ENCODE measurements at places on chromosomes 6 and 20.

- no peak for DNase-seq
Measured at GRCh38 chr20:47795214-47795907, 10.1 kb upstream of the SULF2 start.

DNA sequence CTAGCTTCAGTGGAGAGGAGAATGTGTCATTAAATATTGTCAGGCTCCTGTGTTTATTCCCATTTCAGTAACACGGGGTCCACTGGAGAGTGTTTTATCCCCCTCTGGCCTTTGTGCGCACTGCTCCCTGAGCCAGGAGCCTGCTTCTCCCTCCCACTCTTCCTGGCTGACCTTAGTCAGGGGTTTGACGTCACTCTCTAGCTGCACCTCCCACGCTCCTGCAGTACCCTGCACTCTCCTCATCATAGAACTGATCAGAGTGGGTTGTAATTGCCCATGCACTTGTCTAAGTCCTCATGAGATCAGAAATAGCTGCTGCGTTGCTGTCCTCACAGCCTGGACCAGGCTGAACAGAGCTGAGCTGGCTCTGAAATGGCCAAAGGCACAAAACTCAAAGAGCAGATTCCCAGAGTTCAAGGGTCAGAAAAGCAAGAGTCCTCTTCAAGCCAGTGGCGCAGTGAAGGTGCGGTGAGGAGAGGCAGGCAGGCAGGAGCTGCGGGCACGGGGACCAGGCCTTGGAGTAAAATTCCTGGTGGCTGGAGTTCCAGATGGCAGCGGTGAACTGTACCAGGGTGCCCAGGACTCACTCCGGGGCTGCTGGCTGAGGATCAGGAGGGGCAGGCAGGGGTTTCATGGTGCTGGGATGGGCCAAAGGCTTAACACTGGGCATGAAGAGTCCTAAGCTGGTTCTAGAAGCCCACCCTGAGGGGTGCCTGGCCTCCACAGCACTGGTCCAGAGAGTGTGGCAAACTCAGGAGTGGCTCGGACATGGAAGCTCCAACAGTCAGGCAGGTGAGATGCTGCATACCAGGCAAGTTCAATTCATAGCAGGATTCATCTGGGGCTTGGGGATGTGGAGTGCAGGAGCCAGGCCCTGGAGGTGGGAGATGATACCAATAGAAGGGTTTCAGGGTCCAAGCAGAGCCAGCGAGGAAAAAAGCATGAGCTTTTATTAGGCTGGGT lies 170.9 kb downstream of the SCP2D1 start:
- no peak for DNase-seq

DNA sequence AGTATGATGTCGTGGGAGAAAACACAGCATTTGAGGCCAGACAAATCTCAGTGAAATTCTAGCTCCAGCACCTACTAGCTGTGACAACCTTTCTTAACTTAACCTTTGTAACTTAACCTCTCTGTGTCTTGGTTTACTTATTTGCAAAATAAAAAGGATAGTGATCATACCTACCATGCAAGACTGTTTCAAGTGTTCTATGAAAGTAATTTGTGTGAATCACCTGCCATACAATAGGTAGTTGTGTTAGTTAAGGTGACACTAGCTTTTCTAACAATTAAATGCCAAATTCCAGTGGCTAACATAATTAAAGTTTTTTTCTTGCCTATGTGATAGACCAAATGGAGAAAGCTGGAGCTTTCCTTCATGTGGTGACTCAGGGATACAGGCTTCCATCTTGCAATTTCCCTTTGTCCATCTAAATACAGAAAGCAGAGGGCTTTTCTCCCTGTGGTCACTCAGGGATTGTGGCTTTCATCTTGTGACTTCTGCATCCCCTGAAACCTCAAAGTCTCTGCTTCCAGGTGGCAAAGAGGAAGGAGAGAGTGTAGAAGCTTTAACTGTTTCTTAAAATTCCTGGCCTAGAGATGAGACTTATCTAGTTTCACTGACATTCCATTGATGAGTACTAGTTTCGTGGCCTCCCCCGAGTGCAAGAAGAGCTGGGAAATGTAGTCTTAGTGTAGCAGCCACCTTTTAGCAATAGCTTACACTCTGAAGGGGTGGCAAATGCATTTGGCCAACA lies 311.4 kb downstream of the CLIC5 start:
- no peak for DNase-seq

DNA sequence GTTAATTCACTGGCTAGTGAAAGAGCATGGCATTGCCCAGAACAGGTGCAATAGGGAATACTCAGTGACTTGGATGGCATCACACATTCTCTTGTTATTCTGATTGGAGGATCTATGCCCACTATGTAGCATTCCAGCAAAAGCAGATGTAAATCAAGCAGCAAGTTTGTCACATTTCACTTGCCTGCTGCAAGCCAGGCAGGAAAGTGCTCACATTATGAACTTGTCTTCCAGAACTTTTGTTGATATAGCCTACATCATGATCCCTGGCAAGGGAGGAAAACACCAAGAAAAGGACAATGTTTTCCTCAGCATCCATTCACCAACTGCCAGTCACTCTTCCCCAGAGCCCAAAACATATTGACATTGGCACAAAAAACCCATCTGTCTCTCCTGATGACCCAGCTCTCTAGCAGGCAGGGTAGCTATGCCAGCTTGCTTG lies 77.8 kb downstream of the ARHGAP18 start:
- no peak for DNase-seq

- no peak for DNase-seq
Measured at GRCh38 chr6:43376551-43376981, 7.1 kb upstream of the ZNF318 start.

DNA sequence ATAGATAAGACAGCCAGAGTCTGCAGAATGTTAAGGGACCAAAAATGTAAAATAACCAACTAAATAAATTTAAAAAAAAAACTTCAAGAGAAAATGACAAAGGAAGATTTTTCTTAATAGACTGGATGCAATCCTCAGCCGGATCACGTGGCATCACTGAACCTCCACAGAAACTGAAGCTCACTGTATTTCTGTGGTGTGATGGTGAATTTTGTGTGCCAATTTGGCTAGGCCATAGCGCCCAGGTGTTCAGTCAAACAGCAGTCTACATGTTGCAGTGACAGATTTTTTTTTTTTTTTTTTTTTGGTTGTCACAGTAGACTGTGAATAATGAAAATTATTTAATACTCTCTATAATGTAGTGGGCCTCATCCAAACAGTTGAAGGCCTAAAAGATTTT lies 95.5 kb downstream of the ARHGAP18 start:
- DNase-seq = no peak

GRCh38 chr6:114342086-114342825 lies 567 bp downstream of the HS3ST5 start:
- DNase-seq = peak; percentile 70

DNA sequence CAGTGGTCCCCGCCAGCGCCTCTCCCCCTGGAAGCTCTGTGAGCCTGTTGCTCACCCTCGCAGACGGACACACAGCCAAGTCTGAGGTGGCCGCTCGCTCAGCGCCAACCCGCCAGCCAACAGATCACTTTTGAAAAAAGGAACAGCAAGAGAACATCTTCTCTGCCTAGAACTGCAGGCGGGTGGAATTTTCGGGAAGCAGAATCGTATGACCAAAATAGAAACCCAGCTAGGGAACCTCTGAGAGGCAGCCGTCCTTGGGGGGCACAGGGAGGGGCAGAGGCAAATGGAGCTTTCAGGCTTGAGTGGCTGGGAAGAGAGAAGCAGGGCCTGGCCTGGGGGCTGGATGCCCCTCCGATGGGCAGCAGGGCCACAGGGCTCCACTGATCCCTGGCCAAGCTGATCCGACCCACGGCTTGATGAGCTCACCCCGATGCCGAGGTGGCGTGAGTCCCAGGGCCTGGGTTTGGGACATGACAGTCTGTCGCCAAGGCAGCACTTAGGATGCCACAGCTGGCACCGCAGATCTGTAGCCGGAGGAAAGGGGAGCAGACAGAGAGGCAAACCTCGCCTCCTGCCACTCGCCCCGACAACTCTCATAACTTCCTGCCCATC lies 9.8 kb downstream of the NFATC2 start:
- DNase-seq = no peak

DNA sequence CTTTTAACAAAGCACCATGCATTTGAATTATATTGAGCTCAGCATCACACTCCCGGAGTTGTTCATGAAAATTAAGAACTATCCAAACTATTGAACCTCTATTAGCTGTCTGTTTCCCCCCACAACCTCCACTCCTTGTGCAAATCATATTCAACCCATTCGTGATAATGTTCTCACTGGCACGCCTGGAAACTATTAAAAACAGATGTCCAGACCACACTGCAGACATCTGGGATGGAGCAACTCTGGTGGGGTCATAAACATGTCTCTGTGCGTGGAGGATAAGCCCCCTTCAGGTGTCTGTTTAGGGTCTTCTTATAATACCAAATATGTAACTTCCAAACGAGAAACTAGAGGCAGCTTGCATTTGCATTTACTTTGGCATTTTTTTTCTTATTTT lies 193.7 kb downstream of the TFAP2A start:
- no peak for DNase-seq

DNA sequence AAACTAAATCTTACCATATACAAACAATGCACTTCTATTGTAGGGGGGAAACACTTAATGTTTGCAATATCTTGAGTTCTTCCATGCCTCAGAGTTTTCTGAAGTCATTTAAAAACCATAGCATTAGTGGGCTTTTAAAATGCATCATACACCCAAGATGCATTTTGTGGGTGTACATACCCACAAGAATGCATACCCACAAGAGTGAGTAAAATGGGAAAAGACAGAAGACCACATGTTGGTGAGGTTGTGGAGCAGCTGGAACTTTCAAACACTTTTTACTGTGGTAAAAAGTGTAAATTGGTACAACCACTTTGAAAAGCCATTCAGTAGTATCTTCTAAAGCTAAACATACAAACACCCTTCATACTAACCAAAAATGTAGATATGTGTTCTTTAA lies 57.5 kb downstream of the CYB5R4 start:
- no peak for DNase-seq

DNA sequence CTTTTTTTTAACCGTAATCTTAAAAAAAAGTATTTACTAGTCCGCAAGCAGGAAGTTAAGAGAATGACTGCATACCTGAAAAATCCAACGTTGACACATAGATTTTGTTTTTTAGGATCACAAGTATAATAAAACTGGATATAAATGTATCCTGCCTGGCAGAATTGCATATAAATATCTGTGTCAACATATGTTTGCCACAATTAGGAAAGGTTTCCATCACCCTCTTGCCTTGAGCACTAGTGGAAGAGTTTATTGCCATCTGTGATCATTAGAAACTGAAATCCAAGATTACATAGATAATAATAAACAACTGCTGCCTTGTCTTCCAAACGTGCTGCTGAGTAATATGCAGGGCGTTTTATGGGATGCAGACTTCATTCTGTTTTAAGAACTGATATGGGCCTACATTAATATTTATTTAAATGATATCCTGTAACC lies 27.9 kb downstream of the PLEKHG1 start:
- DNase-seq = no peak

DNA sequence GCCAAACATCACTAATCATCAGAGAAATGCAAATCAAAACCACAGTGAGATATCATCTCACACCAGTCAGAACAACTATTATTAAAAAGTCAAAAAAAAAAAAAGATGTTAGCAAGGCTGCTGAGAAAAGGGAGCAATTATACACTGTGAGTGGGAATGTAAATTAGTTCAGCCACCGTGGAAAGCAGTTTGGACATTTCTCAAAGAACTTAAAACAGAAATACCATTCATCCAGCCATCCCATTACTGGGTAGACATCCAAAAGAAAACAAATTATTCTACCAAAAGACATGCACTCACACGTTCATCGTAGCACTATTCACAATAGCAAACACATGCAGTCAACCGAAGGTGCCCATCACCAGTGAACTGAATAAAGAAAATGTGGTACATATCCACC lies 213.9 kb downstream of the TTLL2 start:
- DNase-seq = no peak

All from D341Med (cell line).